Omental fat pad (tissue), 4 donors: ENCODE measurements at places on chromosomes 13 and 19.

GRCh38 chr13:112679381-112679780 is 10.5 kb upstream of the ATP11A start:
- DNase-seq = no peak

DNA sequence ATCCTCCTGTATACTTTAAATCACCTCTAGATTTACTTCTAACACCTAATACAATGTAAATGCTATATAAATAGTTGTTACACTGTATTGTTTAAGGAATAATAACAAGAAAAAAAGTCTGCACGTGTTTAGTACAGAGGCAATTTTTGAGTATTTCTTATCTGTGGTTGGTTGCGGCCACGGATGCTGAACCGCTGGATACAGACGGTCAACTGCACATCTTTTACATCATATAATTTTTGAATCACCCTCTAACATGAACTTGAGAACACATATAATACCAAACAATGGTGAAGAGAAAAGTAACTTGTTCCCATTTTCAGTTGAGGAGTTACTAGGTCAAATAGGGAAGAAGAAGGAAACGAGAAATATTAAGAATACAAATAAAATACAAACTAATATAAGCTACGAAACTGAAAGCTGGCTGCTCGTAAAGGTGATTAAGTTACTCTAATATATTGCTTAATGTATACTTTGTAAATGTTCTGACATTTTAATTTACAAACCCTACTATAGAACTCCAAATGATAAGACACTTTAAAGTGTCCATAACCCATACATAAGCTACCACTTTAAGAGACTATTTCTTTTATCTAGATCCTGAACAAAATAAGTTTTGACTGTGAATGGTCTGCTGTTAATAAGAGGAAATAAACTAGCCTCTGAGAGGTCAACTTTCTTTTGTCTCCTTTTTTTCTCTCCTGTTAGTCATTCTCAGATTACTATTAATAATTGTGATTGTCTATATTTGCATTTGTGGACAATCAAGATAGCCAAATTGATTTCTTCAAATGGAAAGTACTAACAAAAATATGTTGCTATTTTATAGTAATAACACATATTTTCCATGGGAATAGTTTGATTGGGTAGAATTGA is 457.4 kb downstream of the DIAPH3 start:
- no peak for DNase-seq

- no peak for DNase-seq
Observed at GRCh38 chr19:756236-756635, 5.3 kb downstream of the MISP start.

GRCh38 chr19:41535029-41535622 is 40.8 kb upstream of the CEACAM21 start:
- no peak for DNase-seq

- no peak for DNase-seq
Observed at GRCh38 chr13:23705583-23705982, 135.4 kb downstream of the TNFRSF19 start.

GRCh38 chr13:51331354-51331861 is 8.1 kb upstream of the SERPINE3 start:
- DNase-seq = no peak

GRCh38 chr13:43260999-43261398 is 237.6 kb downstream of the DNAJC15 start:
- no peak for DNase-seq

DNA sequence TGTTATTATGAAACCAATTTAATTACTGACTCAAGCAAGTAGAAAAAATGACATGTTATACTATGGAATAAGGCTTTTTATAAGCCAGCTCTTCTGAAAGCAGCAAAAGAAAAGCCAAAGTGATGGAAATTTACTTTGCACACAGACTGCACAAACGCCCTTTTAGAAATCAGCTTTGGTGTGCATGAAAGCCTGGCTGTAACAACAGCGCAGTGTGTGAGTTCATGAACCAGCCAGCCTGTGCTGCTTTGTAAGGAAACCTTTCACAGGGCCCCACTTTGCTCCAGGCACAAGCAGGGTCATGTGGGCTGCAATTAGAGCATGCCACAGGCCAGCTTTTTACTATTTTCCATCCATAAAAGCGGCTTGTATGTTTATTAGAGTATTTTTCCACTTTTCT is 13.6 kb upstream of the IFT88 start:
- DNase-seq = no peak
